ENCODE measurements at places on chromosomes 4 and X.

GRCh38 chr4:186416451-186417060, 138.8 kb downstream of the MTNR1A start:
- DNase-seq = no peak

DNA sequence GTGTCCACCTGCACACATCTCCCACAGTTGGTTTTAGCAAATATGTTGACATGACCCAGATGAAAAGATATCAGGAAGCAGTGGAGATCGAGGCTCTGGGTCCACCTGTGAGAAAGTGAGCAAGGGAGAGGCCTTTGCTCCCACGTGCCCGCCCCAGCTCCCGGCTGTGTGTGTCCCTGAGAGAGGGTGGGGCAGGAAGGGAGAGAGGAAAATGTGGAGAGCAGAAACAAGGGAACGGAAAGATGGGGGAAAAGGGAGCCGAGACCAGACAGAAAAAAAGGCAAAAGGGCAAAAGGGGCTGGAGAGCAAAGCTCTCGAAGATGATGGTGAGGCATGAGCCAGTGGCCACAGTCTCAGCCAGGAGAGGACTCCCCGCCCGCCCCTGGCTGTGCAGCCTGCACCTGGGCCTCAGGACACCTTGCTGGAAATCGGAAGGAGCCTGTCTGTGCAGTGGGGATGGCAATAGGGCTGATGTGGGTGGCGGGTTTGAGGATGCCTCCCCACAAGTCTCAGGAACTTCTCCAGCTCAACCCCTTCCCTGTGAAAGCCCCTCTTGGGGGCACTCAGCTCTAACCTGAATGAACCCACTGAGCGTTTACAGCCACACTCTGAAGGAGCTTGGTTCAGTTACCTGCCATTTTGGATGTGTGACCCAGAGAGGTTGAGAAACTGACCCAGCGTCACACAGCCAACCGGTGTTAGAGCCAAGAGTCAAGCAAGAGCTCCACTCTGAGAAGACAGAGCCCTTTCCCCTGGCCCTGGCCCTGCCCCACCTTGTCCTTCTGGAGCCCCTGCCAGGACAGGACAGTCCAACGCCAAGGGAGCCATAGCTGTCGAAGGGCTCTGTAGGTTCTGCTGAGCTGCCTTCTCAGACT, 20.3 kb upstream of the MSX1 start:
- DNase-seq = no peak

DNA sequence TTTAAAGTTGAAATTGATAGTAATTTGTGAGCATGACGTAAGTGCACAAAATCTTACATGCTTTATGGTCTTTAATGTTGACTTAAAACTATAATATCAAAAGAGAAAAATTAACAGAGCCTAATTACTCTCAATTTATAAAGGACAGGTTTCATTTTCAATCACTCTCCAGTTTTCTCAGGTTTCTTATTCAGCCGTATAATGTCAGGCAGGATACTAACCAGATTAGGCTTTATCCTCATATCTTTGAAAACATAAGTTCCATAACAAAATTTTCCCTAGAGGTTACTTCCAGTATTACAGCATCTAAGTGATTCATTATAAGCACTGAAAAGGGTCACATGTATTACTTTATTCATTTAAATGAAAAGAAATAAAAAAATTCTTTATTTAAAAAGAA, 492.1 kb downstream of the PACRGL start:
- no peak for DNase-seq

GRCh38 chr4:23368081-23368697, 521.7 kb downstream of the PPARGC1A start:
- no peak for DNase-seq

- DNase-seq = no peak
Observed at GRCh38 chr4:38678078-38678477, 14.1 kb downstream of the KLF3 start.
